ENCODE measurements at places on chromosomes 2 and 18.

DNA sequence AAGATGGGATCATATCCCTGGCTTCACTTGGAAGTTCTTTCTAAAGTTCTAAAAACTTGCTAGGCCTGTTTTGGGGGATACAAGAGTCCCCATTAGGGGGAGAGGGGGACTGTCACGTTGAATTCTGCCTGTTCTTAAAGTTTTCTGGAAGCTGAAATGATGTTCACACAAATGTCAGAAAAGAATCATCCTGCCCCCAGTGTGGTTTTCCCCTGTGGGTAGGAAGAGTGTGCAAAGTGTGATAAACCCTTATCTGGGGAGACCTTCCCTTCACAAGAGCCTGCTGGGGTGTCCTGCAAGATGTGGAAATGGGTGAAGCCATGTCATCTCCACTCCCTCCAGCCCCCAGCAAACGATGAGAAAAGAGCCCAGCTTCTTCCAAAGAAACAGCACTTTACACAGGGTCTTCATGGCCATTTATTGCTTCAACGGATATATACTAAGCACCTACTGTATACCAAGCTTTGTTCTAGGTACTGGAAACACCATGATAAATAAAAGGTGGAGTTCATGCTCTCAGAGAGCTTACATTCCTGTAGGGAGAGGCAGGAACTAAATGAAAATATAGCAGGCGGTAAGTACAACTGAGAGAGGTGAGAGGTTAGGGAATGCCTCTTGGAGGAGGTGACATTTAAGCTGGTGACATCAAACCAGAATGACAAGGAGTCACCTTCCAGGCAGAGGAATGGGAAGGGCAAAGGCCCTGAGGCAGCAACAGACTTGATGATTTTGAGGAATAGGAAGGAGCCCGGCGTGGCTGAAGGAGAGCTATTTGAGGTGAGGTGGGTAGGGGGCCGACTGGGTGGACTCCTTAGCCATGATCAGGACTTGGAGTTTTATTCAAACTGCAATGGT, 1.6 kb downstream of the MFSD2B start:
- no peak for DNase-seq
- peaks cover 11% of the 10 kb centered on the region for H3K4me1 ChIP-seq
- H3K27me3 ChIP-seq = no peaks in the 10 kb centered on the region
- H3K4me3 ChIP-seq = no peak overlapping the region

DNA sequence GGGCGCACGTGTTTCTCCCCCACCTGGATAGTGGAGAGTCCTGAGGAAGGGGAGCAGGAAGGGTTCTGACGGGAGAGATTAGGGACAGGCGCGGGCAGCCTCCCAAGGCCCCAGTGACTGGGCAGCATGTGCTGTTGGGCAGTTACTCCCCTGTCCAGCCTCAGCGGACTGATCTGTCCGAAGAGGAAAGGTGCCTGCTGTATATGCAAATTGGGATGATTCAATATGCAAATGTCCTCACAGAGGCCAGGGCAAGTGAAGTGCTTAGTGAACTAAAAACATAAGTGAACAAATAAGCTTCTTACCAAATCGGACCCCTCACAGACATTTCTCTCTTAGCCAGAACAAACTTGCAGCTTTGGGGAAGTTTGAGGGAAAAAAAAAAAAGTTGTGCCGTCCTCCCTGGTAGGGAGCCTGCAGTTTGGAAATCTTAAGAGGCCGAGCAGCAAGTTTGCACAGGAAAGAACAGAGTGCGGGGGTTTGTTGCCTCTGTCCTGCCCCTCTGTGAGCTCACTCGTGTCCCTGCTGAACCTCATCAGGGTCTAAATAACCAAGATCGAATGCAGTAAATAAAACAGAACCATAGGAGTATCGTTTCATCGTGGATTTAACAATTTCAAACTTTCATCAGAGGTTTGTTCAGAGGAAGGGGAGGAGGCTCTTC, 141.4 kb downstream of the KCTD1 start:
- H3K4me1 ChIP-seq = no peaks in the 10 kb centered on the region
- H3K27ac ChIP-seq = no peak overlapping the region
- no peaks in the 10 kb centered on the region for H3K27me3 ChIP-seq
- H3K4me3 ChIP-seq = no peak overlapping the region

- no peaks in the 10 kb centered on the region for H3K27me3 ChIP-seq
- DNase-seq = no peak
- H3K36me3 ChIP-seq = no peaks in the 10 kb centered on the region
- no peak overlapping the region for H3K27ac ChIP-seq
These were observed 131.9 kb downstream of the EVA1A start for GRCh38 chr2:75428646-75429443.

GRCh38 chr2:240233885-240234502, 93.5 kb upstream of the OTOS start:
- H3K4me3 ChIP-seq = peak overlapping the region; percentile 11
- no peaks in the 10 kb centered on the region for H3K36me3 ChIP-seq
- no peak overlapping the region for H3K27ac ChIP-seq
- no peak for DNase-seq
- H3K4me1 ChIP-seq = peaks cover 5% of the 10 kb centered on the region
- H3K27me3 ChIP-seq = no peaks in the 10 kb centered on the region

GRCh38 chr18:52219102-52219501, 120.9 kb upstream of the DCC start:
- H3K36me3 ChIP-seq = no peaks in the 10 kb centered on the region
- H3K27me3 ChIP-seq = no peaks in the 10 kb centered on the region
- DNase-seq = no peak
- H3K27ac ChIP-seq = no peak overlapping the region
- no peaks in the 10 kb centered on the region for H3K4me1 ChIP-seq

DNA sequence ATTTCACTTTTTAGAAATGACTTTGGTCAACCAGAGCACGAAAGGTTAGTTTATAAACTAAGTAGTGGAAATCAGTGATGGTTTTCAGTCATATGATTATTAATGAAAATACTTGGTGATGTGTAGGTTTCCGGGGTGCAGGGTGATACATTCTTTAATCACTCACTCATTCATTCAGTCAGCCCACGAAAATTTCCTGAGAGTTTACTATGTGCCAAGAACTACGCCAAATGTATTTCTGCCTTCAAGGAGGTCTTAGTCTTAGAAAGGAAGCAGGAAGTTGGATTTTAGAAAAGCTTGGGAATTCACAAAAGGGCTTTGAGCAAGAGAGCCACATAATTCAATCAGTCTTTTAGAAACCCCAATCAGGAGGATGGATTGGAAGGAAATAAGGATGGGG, 543.6 kb downstream of the PLCL1 start:
- no peaks in the 10 kb centered on the region for H3K36me3 ChIP-seq
- no peaks in the 10 kb centered on the region for H3K4me1 ChIP-seq
- H3K4me3 ChIP-seq = no peak overlapping the region
- no peaks in the 10 kb centered on the region for H3K27me3 ChIP-seq

DNA sequence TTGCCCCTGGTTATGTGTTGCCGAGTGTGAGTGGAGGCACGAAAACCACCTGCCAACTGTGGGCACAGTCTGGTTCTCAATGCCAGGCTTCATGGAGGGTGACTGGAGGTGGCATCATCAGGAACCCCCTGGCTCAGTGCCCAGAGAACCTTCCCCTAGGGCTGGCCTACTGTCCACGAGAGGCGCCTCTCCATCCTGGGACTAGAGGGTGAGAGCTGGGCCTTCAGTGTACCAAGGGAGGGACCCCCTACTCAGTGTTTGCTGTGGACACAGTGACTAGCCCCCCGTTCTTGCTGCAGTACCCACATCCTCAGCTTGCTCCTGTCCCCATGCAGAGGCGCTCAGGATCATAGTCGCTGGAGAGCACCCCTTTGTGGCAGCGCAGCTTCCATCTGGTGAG, 202.6 kb downstream of the HDAC4 start:
- no peaks in the 10 kb centered on the region for H3K36me3 ChIP-seq
- no peak for DNase-seq
- H3K4me3 ChIP-seq = no peak overlapping the region

GRCh38 chr2:227154986-227155774, 8.8 kb downstream of the COL4A4 start:
- H3K36me3 ChIP-seq = no peaks in the 10 kb centered on the region
- H3K27ac ChIP-seq = no peak overlapping the region
- H3K27me3 ChIP-seq = no peaks in the 10 kb centered on the region
- no peak overlapping the region for H3K4me3 ChIP-seq
- no peaks in the 10 kb centered on the region for H3K4me1 ChIP-seq

GRCh38 chr2:128643221-128644065, 324.8 kb upstream of the HS6ST1 start:
- H3K27ac ChIP-seq = peak overlapping the region; percentile 70
- DNase-seq = peak; percentile 32
- H3K27me3 ChIP-seq = no peaks in the 10 kb centered on the region
- no peaks in the 10 kb centered on the region for H3K36me3 ChIP-seq
- peaks cover 18% of the 10 kb centered on the region for H3K4me1 ChIP-seq

DNA sequence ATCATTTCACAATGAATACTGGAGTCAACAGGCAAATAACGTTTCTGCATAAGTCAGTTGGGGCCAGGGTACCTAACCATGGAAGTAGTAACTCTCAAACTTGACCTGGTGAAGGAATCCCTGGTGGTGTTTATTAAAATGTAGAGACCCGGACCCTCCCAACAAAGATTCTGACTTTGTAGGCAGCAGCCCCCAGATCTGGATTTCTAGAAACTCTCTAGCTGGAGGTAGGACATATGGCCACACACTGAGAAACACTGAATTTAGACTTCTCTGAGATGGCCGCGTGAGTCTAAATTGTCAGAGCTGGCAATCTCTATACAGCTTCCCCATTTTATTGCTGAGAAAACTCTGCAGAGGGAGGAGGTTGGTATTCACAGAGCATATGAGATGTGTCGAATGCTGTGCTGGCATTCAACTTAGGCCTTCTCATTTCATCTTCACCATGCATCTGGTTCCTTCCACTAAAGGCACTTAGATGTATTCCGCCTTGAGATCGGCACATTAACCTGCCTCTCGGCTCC, 278.1 kb downstream of the CYRIA start:
- H3K4me3 ChIP-seq = no peak overlapping the region
- no peak for DNase-seq
- H3K36me3 ChIP-seq = no peaks in the 10 kb centered on the region
- H3K27ac ChIP-seq = no peak overlapping the region
- H3K27me3 ChIP-seq = no peaks in the 10 kb centered on the region

GRCh38 chr18:1929720-1930119, 641.6 kb downstream of the METTL4 start:
- H3K27ac ChIP-seq = no peak overlapping the region
- H3K4me3 ChIP-seq = no peak overlapping the region
- no peak for DNase-seq
- H3K36me3 ChIP-seq = no peaks in the 10 kb centered on the region
- no peaks in the 10 kb centered on the region for H3K27me3 ChIP-seq

DNA sequence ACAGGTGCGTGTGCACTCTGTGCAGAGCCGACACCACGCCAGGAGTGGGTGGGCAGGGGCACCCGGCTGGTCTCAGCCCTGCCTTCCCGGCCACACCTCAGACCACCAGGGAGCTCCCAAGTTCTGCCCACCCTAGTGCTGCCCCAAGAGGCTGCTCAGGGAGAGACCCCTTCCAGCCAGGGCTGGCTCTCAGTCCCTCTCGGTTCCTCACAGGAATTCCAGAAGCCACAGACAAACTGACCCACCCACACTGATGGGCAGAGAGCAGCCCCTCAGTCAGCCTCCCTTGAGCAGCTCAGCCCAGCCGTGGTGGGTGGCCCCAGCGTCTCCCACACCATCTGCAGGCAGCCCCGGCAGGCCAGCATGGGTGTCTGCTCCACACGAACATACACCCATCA, 33.8 kb downstream of the GPC1 start:
- no peaks in the 10 kb centered on the region for H3K36me3 ChIP-seq
- no peak overlapping the region for H3K27ac ChIP-seq
- no peak for DNase-seq
- peaks cover 5% of the 10 kb centered on the region for H3K27me3 ChIP-seq
- H3K4me1 ChIP-seq = no peaks in the 10 kb centered on the region
- H3K4me3 ChIP-seq = no peak overlapping the region

DNA sequence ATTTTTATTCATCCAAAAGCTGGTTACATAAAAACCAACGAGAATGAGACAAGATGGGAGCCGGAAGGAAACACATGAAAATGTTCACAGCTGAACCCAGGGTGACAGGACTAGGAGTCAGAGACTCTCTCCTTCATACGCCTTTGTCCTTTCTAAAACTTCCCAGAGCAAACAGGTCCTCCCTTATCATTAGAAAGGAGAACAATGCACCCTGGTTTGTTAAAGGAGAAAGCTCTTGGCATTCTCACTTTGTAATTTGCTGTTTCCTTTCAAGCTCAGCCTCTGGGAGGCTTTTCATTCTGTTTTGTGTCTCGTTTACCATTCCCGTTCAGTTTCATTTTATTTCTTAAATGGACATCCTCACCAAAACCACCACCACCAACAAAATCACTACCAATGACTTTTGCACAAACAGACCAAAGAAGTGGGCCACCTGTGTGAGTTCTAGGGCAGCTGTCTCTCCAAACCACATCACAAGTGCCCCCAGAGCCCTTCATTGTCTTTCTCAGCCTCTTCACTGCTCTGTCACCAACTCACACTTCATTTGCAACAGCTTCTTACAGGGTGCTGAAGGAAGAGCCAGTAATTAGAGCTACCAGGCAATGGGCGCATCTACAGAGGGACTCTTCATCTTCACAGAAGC, 105.3 kb downstream of the HDAC4 start:
- peaks cover 54% of the 10 kb centered on the region for H3K4me1 ChIP-seq
- no peak for DNase-seq
- H3K36me3 ChIP-seq = no peaks in the 10 kb centered on the region
- H3K4me3 ChIP-seq = peak overlapping the region; percentile 28

- DNase-seq = no peak
- no peaks in the 10 kb centered on the region for H3K36me3 ChIP-seq
- H3K4me3 ChIP-seq = no peak overlapping the region
- H3K27ac ChIP-seq = no peak overlapping the region
- H3K27me3 ChIP-seq = no peaks in the 10 kb centered on the region
These were observed 909.2 kb upstream of the FANCL start for GRCh38 chr2:59150217-59150849.

DNA sequence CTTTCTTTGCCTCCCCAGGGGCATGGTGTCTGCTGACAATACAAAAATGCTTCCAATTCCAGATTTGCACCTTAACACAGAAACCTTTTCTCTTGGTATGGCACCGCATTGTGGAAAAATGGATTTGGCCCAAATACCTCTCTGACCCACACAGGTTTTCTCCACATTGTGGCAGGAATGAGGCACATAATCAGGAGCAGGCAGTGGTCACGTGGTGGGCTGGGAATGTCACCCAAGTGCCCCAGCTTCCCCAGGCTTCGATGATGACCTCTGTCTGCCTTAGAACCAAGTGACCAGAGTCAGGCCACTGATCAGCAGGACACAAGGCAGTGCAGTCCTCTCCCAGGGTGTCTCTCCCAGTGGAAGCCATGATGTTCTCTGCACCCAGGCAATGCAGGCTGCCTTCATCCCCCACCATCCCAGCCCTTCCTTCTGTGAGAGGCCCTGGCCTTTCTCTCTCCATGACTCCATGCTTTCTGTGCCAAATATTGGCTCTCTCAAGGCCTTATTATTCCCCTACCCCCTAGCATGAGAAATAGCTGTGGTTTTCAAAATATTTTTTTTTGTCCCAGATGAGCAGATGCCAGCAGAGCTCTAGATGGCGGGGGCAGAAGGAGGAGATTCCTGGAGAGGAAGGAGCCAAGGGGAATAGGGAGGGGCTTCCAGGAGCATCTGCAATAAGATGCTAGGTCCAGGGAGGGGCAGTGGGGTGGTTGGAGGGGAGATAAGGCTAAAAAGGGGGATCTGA, 198.9 kb downstream of the ACKR3 start:
- no peak overlapping the region for H3K4me3 ChIP-seq
- no peaks in the 10 kb centered on the region for H3K36me3 ChIP-seq
- H3K27me3 ChIP-seq = no peaks in the 10 kb centered on the region
- no peaks in the 10 kb centered on the region for H3K4me1 ChIP-seq
